Purkinje cell (primary cell): ENCODE measurements at places on chromosomes 6 and 20. TPM values are rescaled to one million over a fixed set of nuclear protein-coding genes. Genes with fewer than 3 reads are reported as not detected.

Gene IP6K3
- 0.09 and 2.7 TPM in 2 replicates for polyA plus RNA-seq

Gene SLC32A1
- 15.8 and 29.4 TPM in 2 replicates for polyA plus RNA-seq

Gene RAB32
- 0.78 and 3.0 TPM in 2 replicates for polyA plus RNA-seq

Gene DEF6
- 0.66 and 2.3 TPM in 2 replicates for polyA plus RNA-seq

Gene PRL
- not detected in 2 replicates for polyA plus RNA-seq

Gene ASIP
- polyA plus RNA-seq: not detected in 2 replicates

Gene COL10A1
- 0.09 and 3.7 TPM in 2 replicates for polyA plus RNA-seq

Gene TMEM14A
- polyA plus RNA-seq: 560 and 744 TPM in 2 replicates

Gene FAM83C
- polyA plus RNA-seq: not detected in 2 replicates

Gene FAM50B
- polyA plus RNA-seq: 11.7 and 11.8 TPM in 2 replicates

Gene EEF1A2
- 13.6 and 15.1 TPM in 2 replicates for polyA plus RNA-seq

Gene MOG
- polyA plus RNA-seq: 1.7 and 2.1 TPM in 2 replicates

Gene GPLD1
- polyA plus RNA-seq: 5.4 and 6.0 TPM in 2 replicates

Gene CST2
- polyA plus RNA-seq: not detected in 2 replicates

Gene TAGAP
- polyA plus RNA-seq: 0.39 TPM in 1 of 2 replicates, not detected in the other

Gene STMND1
- polyA plus RNA-seq: 0.79 TPM in 1 of 2 replicates, not detected in the other

Gene FOXQ1
- polyA plus RNA-seq: 1.8 and 2.5 TPM in 2 replicates

Gene DNAH8
- polyA plus RNA-seq: not detected in 2 replicates

Gene C6orf58
- 1.5 TPM in 1 of 2 replicates, not detected in the other for polyA plus RNA-seq

Gene SLC17A3
- polyA plus RNA-seq: not detected in 2 replicates

Gene IRF4
- polyA plus RNA-seq: not detected in 2 replicates

Gene HRH3
- polyA plus RNA-seq: not detected in 2 replicates

Gene RNF182
- 9.2 and 9.5 TPM in 2 replicates for polyA plus RNA-seq

Gene MYL9
- not detected in 2 replicates for polyA plus RNA-seq

Gene OPN5
- polyA plus RNA-seq: 1.6 and 2.9 TPM in 2 replicates

Gene PLAGL1
- 10.4 and 13.2 TPM in 2 replicates for polyA plus RNA-seq

Gene MOXD1
- 2.4 TPM in 1 of 2 replicates, not detected in the other for polyA plus RNA-seq

Gene SLC44A4
- polyA plus RNA-seq: not detected in 2 replicates

Gene FABP7
- polyA plus RNA-seq: 164 and 244 TPM in 2 replicates

Gene BCAS4
- polyA plus RNA-seq: 2.1 and 3.1 TPM in 2 replicates

Gene EMILIN3
- 0.53 TPM in 1 of 2 replicates, not detected in the other for polyA plus RNA-seq

Gene SDHAF4
- 18.1 and 20.1 TPM in 2 replicates for polyA plus RNA-seq

Gene CEP162
- 7.1 and 7.3 TPM in 2 replicates for polyA plus RNA-seq

Gene KIF3B
- 14.4 TPM in 2 replicates for polyA plus RNA-seq

Gene ADGB
- polyA plus RNA-seq: not detected in 2 replicates

Gene CYP21A2
- 0.20 TPM in 1 of 2 replicates, not detected in the other for polyA plus RNA-seq

Gene SDC4
- 0.42 and 0.70 TPM in 2 replicates for polyA plus RNA-seq

Gene ATAT1
- polyA plus RNA-seq: 18.2 and 19.7 TPM in 2 replicates

Gene ERVFRD-1
- polyA plus RNA-seq: 0.39 TPM in 1 of 2 replicates, not detected in the other

Gene HLA-DPA1
- 0.26 and 0.92 TPM in 2 replicates for polyA plus RNA-seq

Gene RBPJL
- not detected in 2 replicates for polyA plus RNA-seq

Gene TREML2
- not detected in 2 replicates for polyA plus RNA-seq

Gene VGLL2
- polyA plus RNA-seq: not detected in 2 replicates

Gene TFAP2C
- not detected in 2 replicates for polyA plus RNA-seq

Gene SMIM28
- not detected in 2 replicates for polyA plus RNA-seq

Gene HAO1
- not detected in 2 replicates for polyA plus RNA-seq

Gene SRSF6
- polyA plus RNA-seq: 31.4 and 36.6 TPM in 2 replicates

Gene KCNB1
- polyA plus RNA-seq: 10.3 and 12.3 TPM in 2 replicates

Gene BRD2
- polyA plus RNA-seq: 26.5 and 27.3 TPM in 2 replicates

Gene NKAIN4
- polyA plus RNA-seq: 1.3 and 2.3 TPM in 2 replicates

Gene NRN1
- 5.6 and 41.7 TPM in 2 replicates for polyA plus RNA-seq

Gene NRSN1
- 88.3 and 130 TPM in 2 replicates for polyA plus RNA-seq

Gene PACRG
- polyA plus RNA-seq: 9.0 and 13.8 TPM in 2 replicates

Gene APOM
- 1.8 and 2.4 TPM in 2 replicates for polyA plus RNA-seq

Gene ADGRF1
- polyA plus RNA-seq: not detected in 2 replicates

Gene LY6G6C
- polyA plus RNA-seq: not detected in 2 replicates

Gene FAM217A
- not detected in 2 replicates for polyA plus RNA-seq
